ENCODE measurements at places on chromosomes 4 and X. TPM values are rescaled to one million over a fixed set of nuclear protein-coding genes. Genes with fewer than 3 reads are reported as not detected.

Gene SH2D1A
- total RNA-seq = not detected

Gene MTNR1A
- total RNA-seq = not detected

Gene ARHGEF38
- total RNA-seq = not detected

Gene PFKFB1
- total RNA-seq = not detected

Gene CC2D2A
- 15.3 TPM for total RNA-seq

Gene AMBN
- not detected for total RNA-seq

Gene DMRTC1B
- total RNA-seq = not detected

Gene TMEM154
- 16.3 TPM for total RNA-seq

Gene GDPD2
- not detected for total RNA-seq

Data from HT1080 (cell line).